ENCODE measurements at places on chromosomes 11 and 22.
A peak's percentile ranks its signal among the peaks of the same experiment; 100 is the strongest.

GRCh38 chr22:18069041-18069440 is 8.7 kb upstream of the PEX26 start:
- no peak for DNase-seq

GRCh38 chr11:79393362-79394043 is 47.3 kb downstream of the TENM4 start:
- DNase-seq, result no peak

- peak; percentile 32 for DNase-seq
Measured at GRCh38 chr11:123033895-123034294, 28.0 kb downstream of the HSPA8 start.

- DNase-seq, result peak; percentile 33
Measured at GRCh38 chr11:23278121-23278520, 417.8 kb upstream of the CCDC179 start.

DNA sequence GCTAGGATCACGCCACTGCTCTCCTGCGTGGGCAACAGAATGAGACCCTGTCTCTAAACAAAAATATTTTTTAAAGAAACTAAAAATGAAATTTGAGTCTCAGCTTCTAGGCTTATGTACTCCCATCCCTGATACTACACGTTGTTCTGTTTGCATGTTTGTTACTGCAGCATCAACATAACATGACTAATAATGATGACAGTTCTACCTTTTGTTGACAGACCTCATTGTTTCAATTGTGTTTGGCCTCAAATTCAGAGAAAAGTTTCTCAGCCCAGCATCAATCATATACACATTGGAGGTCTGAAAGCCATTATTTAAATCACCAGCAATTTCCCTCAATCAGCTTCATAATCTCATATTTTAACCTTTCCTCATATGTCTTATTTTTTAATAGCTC is 20.8 kb downstream of the LAYN start:
- DNase-seq, result no peak

DNA sequence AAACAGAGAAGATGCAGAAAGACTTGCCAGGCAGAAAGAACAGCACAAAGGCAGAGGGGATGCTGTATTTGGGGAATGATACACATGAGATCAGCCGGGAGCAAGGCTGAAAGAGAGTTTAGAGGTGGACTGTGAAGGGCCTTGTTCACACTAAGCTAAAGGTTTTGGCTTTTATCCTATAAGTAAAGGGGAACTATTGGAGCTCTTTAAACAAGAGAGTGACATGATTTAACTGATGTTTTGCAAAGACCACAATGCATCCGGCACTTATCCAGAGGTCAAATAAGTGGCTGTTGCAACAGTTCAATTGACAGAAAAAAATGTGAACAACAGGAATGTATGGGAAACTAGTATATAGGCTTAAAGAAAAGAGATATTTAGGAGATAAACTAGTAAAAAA is 64.7 kb upstream of the RRAS2 start:
- peak; percentile 42 for DNase-seq
